NCI-H1417 (cell line): ENCODE measurements at places on chromosomes 3 and 15.

- no peak for DNase-seq
These were observed 622.2 kb downstream of the NTRK3 start for GRCh38 chr15:87634361-87634760.

GRCh38 chr15:26103002-26103404 lies 239.9 kb upstream of the ATP10A start:
- DNase-seq = no peak

GRCh38 chr3:37994639-37994972 lies 4.0 kb downstream of the VILL start:
- DNase-seq = no peak

DNA sequence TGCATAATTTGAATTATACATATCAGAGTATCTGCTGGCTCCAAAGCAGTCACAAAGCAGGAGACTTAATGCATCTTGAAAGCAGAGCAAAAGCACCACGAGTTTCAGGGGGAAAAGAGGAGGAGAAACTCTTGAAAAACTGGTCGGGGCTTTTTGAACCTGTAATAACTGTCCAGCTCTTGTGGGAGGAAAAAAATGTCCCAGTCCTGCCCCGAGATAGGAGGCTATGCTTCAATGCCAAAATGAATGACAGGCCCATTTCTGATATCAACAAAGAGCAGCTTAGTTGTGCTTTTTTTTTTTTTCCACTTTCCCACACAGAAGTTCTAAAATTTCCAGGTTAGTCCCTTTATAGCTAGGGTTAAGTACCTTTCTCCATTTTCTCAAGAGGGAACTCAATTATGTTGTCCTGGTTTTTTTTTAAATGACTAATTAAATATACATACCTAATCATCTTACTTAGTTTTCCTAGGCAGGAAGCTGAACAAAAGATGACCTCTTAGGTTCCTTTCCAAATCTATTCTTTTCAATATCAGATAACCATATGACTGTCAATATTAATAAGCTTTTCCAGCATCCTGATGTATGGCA lies 120.2 kb downstream of the TFDP2 start:
- peak; percentile 52 for DNase-seq

GRCh38 chr3:126338790-126339288 lies 18.4 kb downstream of the KLF15 start:
- DNase-seq = no peak

GRCh38 chr3:25971736-25972135 lies 181.8 kb downstream of the OXSM start:
- peak; percentile 71 for DNase-seq

- no peak for DNase-seq
These were observed 20.3 kb upstream of the MAP3K13 start for GRCh38 chr3:185342459-185343174.

DNA sequence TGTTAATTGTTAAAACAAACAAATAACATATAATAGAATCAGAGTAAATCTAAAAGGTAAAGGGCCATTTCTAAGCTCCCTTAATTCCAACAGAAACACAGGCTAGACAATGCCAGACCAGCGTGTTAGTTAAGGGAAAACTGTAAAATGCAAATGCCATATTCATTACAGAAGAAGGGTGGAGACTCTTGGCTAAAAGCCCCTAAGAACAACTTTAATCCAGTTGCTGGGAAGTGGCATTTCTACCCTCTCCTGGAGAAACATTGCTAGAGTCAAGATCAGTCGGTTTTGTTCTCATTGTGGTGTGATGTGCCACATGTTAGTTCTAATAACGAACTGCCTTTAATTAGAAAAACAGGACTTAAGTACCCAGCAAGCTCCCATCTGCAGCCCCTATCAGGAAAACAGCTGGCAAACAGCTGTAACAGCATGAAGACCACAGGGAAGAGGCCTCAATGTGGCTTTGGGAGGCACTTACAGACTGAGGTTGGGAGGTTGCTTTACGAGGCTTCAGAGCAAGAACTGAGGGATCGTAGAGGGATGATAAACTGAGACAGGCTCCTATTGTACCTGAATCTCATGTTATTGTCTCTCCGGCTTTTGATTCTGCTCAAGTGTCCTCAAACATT lies 1134.8 kb downstream of the ROBO1 start:
- no peak for DNase-seq

DNA sequence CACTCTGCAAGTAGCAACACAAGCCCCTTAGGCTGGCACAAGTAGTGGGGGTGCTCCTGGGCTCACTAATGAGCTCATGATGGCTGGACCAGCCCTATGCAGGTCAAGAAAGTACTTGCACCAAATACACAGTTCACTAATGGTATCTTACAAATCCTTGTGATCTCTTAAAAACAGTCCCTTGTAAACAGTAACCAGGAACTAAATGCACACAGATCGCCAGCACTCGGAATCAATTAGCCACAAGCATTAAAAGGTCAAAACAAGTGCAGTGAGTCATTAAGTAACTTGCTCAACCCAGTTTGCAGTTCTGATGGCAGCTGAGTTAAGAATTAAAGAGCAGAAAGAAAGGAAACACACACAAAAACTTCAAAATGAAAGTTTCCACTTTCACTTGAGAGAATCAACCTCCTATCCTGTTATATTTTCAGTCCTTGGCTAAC lies 43.2 kb downstream of the ARHGEF3 start:
- no peak for DNase-seq

GRCh38 chr3:64673159-64673715 lies 14.6 kb downstream of the ADAMTS9 start:
- DNase-seq = no peak

- DNase-seq = no peak
These were observed 25.3 kb downstream of the RAD18 start for GRCh38 chr3:8938021-8938420.

- no peak for DNase-seq
These were observed 326.1 kb downstream of the ZNF621 start for GRCh38 chr3:40850861-40851260.

DNA sequence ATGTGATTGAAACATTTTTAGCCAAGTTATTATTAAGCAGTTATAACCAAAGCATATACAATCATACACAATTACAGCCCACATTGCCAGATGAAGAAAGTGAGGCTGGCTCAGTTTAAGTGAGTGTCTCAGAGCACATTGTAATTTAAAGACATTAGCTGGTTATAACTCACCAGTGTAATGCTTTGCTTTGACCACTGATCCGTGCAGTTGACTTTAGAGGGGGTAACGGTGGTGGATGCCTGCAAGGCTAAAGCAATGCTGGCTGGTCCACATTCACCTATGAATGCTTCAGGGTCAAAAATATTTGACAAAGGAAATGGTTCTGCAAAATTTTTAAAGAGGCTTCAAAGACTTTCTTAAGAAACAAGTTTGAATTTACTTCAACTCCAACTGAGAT lies 1.2 kb downstream of the C3orf85 start:
- DNase-seq = peak; percentile 52

DNA sequence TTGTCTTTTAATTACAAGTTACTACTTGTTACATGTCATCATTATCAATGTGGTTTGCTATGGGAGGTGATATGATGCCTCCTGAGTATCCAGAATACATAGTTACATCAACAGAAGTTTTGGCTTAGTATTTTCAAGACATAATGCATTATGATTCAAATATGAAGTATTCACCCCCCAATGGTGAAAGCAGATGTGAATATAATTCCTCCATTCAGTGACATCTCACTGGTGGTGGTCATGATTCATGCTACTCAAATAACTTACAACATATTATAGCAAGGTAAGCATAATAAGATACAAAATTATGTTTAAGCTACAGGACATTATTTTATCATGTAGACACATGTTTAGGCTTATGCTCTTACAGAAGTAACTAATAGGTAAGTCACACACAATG lies 34.9 kb upstream of the TTBK2 start:
- no peak for DNase-seq

GRCh38 chr3:43692085-43692855 lies 1.5 kb downstream of the ABHD5 start:
- peak; percentile 4 for DNase-seq

DNA sequence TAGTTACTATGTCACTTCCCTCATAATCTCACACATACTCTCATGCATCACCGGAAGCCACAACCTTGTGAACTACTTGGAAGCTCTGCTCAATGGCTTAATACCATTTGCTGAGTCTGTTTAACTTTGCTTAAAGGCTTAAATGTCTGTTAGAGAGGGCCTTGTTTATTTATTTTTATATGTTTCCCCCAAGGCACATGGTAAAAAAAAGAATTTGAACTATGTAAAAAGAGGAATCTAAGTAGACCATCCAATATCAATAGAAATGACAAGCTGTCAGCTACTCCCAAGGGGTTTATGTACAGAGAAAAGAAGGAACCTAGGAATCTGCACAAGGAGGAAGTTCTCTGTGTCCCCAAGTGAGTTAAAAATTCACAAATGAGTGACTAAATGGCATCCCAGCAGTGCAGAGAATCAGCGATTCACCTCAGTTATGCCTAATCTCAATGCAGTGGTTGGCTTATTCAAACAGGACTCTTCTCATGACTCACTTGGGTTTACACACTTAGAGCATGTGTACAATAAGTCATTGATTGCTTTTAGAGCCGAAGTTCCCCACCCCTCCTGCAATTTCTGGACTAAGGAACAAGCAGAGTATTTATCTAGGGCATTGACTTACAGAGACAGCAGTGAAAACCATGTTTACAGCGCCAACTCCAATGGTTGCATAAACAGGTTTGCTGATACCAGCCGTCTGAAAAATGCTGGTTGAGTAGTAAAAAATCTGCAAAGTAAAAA lies 24.4 kb downstream of the SLC2A2 start:
- DNase-seq = no peak

- no peak for DNase-seq
These were observed 28.2 kb upstream of the RSL24D1 start for GRCh38 chr15:55224892-55225291.

DNA sequence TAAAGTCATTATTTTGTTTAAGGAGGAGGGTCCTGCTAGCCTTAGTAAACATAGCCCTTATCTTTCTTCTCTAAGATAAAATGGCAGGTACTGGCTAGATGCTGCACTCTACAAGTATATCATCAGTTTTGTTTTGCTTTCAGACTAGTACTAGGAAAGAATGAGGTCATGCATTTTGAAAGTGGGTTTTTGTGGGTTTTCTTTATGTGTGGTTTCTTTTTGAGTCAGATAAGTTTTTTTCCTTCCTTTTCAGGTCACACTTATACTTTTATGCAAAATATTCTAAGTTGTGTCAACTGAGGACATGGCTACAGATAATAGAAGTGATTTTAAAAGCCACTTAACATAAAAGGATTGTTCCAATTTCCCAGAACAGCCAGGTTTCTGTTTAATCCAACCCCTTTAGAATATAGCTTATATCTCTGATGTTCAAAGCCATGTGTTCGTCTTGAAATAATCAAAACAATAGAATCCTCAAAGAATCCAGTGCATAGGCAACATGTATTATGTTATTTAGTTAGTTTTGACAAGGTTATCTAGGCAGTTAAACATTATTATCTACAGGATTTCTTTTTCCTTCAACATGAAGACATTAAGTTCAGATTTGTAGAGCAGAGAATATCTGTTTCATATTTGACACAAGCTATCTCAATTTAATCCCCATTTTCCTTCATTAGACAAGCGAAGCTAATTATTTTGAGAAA lies 406.2 kb downstream of the RBMS3 start:
- no peak for DNase-seq

GRCh38 chr15:67049351-67050044 lies 15.9 kb upstream of the SMAD3 start:
- DNase-seq = no peak

- DNase-seq = no peak
These were observed 136.1 kb upstream of the SGO1 start for GRCh38 chr3:20322085-20322484.

GRCh38 chr3:174058804-174059203 lies 661.3 kb downstream of the NLGN1 start:
- DNase-seq = no peak

DNA sequence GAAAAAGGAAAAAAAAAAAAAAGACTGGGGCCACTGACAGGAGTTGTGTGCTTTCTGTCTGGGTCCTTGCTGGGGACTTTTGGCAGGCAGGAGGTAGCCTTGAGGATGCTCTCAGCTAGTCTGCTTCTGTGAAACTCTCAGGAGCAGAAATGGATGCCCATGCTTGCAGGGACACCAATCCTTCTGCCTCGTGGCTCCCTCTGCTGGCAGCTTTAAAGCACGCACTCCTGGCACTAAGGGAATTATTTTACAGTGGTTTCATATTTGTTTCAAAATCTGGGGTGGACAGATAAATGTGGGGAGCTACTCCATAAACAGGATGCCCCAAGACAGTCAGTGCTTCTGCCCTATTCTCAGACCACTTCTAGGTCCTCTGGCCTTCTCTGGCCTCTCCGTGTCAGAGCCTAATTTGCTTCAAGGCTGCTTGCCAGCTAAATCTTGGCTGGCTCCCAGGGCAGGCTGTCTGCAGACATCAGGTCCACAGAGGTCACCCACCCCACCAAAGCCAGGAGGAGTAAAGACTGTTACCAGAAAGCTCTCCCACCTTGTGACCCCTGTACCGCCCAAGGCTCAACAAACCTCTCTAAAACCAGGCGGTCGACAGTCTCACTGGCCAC lies 17.1 kb downstream of the TRAIP start:
- DNase-seq = peak; percentile 14

DNA sequence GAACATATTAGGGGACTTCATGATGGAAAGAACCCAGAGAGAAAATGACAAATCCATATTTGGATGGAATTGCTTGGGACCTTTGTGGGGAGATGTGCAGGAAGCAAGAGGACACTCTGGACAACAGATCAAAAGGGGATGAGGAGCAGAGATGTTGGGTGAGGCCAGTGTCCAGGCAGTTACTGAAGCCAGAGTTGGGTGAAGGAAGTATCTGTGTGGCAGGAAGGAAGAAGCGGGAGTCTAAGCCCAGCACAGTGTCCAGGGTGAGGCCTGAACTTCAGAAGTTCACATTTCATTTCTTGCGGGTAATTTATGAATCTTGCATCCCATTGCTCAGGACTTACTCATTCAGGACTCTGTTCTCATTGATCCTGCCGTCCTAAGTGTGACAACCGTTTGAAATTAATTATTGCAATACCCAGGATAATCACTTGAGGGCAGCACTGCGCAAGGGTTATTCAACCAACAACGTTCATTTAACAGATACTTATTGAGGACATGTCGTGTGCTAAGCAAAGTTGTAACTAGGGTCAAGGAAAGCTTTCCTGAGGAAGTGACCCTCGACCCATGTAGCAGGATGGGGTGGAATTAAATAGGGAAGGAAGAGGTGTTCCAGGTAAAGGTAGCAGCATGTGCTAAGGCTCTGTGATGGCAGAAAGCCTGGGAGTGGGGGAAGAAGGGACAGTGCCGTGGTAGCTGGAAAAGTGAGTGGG lies 61.3 kb upstream of the CMTM8 start:
- peak; percentile 72 for DNase-seq

DNA sequence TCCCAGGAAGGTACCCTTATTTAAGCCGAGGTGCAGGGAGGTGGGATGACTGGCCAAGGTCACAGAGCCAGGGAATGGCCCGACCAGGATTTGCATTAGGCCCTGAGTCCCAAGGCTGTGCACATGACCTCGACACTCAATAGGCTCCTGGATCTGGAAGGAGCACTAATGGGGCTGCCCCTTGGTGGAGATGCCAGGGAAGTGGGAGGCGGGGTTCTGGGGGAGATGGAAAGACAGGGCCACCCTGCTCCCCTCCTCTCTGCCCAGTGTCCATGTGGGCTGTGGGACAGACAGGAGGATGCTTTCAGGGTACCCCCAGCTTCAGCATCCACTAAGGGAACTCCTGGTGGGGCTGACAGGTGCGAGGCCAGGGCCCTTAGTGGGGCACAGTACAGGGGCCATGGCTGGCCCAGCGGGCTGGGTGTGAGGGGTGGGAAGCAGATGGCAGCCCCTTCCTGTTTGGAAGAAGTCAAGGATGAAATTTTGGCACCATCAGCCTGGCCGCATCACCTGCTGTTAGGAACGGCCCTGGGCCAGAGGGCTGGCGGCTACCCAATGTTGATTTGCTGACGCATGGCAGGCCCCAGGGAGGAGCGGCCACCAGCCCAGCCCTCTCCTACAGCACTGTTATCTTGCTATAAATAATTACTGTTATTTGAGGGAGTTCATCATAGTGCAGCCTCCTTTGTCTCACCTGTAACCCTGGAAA lies 37.3 kb downstream of the ATP2B2 start:
- no peak for DNase-seq
